ENCODE measurements at places on chromosomes 1 and 21. TPM values are rescaled to one million over a fixed set of nuclear protein-coding genes. Genes with fewer than 3 reads are reported as not detected.

Gene NCDN
- total RNA-seq, result 33.2 TPM

Gene OR2T2
- total RNA-seq, result not detected

Gene RAD54L
- total RNA-seq, result 0.66 TPM

Gene MCOLN3
- 2.5 TPM for total RNA-seq

Gene SPRTN
- total RNA-seq, result 13.1 TPM

Gene PEAR1
- total RNA-seq, result 2.6 TPM

Gene KPRP
- not detected for total RNA-seq

DNA sequence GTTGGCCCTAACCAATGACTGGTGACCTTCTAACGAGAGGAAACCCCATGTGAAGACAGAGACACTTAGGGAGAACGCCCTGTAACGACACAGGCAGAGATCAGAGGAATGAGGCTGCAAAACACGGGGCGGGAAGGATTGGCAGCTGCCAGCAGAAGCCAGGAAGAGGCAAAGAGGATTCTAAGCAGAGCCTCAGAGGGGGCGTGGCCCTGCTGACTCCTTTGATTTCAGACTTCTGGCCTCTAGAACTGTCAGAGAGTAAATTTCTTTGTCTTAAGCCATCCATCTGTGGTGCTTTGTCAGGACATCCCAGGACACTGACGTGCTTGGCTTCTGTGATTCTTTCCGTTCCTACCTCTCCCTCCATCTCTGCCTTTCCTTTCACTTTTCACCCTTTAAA lies 79.3 kb downstream of the SH3BGR start:
- H3K36me3 ChIP-seq, result no peaks in the 10 kb centered on the region
- no peak overlapping the region for H3K27ac ChIP-seq
- no peaks in the 10 kb centered on the region for H3K4me1 ChIP-seq
- no peak for DNase-seq
- H3K27me3 ChIP-seq, result no peaks in the 10 kb centered on the region

- H3K27ac ChIP-seq, result no peak overlapping the region
- no peaks in the 10 kb centered on the region for H3K4me1 ChIP-seq
- peak overlapping the region; percentile 47 for H3K4me3 ChIP-seq
- no peaks in the 10 kb centered on the region for H3K36me3 ChIP-seq
- no peak for DNase-seq
Measured at GRCh38 chr1:92485381-92486250, 1.1 kb downstream of the GFI1 start.

DNA sequence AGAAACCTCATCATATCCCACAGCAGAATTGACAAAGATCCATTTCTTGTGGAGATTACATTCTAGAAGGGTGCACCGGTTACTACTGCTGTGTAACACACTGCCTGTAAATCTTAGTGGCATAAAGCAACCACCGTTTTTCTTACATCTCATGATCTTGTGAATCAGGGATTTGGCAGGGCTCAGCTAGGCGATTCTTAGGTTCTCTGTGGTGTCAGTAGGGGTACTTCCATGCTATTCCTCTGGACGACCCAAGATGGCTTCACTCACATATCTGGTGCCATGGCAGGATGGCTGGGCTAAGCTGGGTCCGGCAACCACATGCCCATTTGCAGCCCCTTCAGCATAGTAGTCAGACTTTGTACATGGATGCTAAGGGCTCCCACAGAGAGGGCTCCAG lies 179.8 kb upstream of the TMEM51 start:
- H3K4me3 ChIP-seq, result no peak overlapping the region
- H3K27me3 ChIP-seq, result no peaks in the 10 kb centered on the region
- no peak for DNase-seq
- H3K36me3 ChIP-seq, result no peaks in the 10 kb centered on the region

GRCh38 chr1:27872802-27873551 lies 633 bp downstream of the THEMIS2 start:
- DNase-seq, result peak; percentile 39
- H3K4me1 ChIP-seq, result peaks cover 2% of the 10 kb centered on the region
- H3K27ac ChIP-seq, result peak overlapping the region; percentile 6
- H3K27me3 ChIP-seq, result no peaks in the 10 kb centered on the region

GRCh38 chr1:147124266-147124665 lies 48.0 kb downstream of the PRKAB2 start:
- H3K4me1 ChIP-seq, result no peaks in the 10 kb centered on the region
- no peak overlapping the region for H3K4me3 ChIP-seq
- no peak for DNase-seq

GRCh38 chr1:8394456-8395321 lies 76.8 kb downstream of the SLC45A1 start:
- H3K27ac ChIP-seq, result peak overlapping the region; percentile 84
- peaks cover 2% of the 10 kb centered on the region for H3K36me3 ChIP-seq
- no peaks in the 10 kb centered on the region for H3K27me3 ChIP-seq
- H3K4me3 ChIP-seq, result no peak overlapping the region
- H3K4me1 ChIP-seq, result peaks cover 39% of the 10 kb centered on the region

GRCh38 chr1:19936061-19936750 lies 12.8 kb upstream of the PLA2G2E start:
- DNase-seq, result no peak
- H3K27me3 ChIP-seq, result no peaks in the 10 kb centered on the region
- no peak overlapping the region for H3K27ac ChIP-seq
- H3K4me1 ChIP-seq, result no peaks in the 10 kb centered on the region
